ENCODE measurements at places on chromosomes 16 and 17.

DNA sequence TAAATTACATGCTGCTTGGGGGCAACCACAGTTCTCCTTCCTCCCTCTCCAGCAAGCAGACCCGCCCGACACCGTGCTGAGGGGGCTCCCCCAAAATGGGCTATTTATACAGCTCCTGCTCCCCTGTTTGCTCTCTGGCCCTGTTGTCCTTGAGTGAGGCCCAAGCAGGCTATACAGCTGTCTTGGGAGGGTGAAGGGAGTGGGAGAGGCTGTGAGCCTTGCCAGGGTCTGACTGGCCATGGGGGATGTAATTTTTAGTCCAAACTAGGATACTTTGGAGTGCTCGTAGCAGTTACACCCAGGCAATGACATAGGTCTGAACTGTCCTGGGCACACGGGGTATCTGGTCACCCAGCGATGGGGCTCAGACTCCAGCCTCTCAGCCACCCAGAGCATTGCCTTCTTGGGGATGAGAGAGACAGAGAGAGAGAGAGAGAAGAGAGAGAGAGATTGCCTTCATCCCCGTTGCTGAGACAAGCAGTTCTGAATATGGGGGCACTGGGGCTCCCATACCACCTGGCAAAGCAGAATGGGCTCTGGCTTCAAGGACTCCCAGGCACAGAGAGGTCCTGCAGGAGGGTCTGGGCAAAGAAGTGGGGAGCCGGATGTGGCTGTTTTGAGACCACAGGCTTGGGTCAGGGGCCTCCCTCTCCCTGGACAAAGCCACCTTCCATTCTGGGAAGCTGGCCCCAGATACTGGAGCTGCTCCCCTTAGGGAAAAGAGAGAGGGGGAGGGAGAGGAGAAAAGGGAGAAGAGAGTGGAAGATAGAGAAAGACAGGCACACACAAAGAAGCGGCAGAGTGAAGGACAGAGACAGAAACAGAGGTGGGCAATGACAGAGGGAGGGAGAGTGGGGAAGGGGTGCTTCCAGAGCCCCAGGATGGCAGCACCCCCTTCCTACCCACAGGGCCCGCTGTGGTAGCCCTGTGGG is 10.7 kb upstream of the TMEM92 start:
- peak; percentile 6 for DNase-seq

GRCh38 chr17:48954300-48954755 is 9.7 kb upstream of the SNF8 start:
- peak; percentile 33 for DNase-seq

DNA sequence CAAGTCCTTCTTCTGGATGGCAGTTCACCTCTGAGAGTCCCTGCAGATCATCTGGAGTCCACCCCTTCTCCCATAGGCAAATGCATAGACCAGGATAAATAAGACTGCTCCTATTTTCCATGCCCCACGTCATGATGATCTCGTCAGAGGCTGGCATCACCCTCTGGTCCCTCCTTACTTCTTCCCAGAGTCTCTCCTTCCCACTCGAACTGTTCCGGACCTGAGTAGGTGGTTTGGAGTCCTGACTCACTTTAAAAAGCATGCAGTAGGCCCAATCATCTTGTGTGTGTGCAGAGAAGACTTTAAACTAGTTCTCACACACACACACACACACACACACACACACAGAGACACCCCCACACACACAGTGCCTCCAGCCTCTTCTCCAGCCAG is 72.0 kb downstream of the SOX9 start:
- no peak for DNase-seq

- DNase-seq, result no peak
These were observed 9.7 kb upstream of the HEXD start for GRCh38 chr17:82408288-82408937.

DNA sequence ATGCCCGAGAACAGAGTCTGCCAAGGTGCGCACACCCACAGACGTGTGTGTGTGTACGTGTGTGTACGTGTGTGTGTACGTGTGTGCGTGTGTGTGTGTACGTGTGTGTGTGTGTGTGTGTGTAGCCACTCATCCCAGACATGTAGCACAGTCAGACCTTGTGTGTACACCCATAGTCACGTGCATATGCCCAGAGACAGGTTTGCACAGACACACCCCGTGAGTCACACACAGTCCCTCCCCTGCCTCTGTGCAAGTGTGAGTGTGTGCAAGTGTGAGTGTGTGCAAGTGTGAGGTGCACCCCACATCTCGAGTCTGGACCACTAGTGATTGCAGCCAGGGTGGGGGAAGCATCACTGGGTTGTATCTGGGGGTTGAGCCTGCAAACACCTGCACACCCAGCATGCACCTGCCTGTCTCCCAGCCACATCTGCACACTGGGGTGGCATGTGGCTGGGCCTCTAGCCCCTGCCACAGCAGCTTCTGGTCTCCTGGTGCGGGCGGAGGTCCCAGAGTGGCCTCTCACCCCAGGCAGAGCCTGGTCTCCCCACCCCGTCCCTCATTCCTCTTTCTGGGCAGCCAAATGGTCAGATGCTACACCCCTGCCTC is 23.6 kb downstream of the BAHCC1 start:
- no peak for DNase-seq

GRCh38 chr17:34006126-34006525 is 249.0 kb upstream of the CCL2 start:
- no peak for DNase-seq

DNA sequence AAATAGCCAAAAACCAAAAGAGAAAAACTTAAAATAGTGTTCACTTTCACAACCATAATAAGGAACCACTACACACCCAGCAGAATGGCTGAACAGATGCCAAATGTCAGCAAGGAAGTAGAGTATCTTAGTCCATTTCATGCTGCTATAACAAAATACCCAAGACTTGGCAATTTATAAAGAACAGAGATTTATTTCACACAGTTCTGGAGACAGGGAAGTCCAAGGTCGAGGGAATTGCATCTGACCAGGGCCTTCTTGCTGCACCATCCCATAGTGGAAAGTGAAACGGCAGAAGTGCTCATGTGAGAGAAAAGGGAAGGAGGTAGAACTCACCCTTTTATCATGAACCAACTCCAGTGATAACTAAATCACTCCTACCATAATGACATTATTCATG is 33.8 kb upstream of the CCL22 start:
- DNase-seq, result no peak

GRCh38 chr17:57727630-57728175 is 17.4 kb downstream of the CCDC182 start:
- peak; percentile 39 for DNase-seq

GRCh38 chr17:64788286-64789060 is 126.4 kb upstream of the SMURF2 start:
- DNase-seq, result no peak

GRCh38 chr16:66958857-66959703 is 2.0 kb upstream of the CES3 start:
- DNase-seq, result no peak

DNA sequence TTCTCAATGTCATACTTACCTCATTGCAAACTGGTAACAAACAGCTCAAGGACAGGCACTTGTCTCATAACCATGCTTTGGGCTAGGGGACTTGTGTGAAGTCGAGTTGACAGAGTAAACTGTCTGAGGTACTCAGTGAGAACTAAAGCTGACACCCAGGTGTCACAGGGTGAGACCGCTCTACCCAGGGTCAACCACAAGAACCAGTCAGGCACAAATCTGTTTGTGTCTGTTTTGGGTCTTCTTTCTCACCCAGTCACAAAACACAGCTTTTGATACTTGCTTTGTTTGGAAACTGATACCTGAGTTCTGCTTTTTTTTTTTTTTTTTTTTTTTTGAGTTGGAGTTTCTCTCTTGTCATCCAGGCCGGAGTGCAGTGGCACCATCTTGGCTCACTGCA is 161.1 kb downstream of the STX8 start:
- DNase-seq, result no peak

- no peak for DNase-seq
These were observed 255.6 kb downstream of the HS3ST3A1 start for GRCh38 chr17:13346081-13346533.

All from glutamatergic neuron (in vitro differentiated cells).